ENCODE measurements at places on chromosomes 16 and 17.
A peak's percentile ranks its signal among the peaks of the same experiment; 100 is the strongest.

DNA sequence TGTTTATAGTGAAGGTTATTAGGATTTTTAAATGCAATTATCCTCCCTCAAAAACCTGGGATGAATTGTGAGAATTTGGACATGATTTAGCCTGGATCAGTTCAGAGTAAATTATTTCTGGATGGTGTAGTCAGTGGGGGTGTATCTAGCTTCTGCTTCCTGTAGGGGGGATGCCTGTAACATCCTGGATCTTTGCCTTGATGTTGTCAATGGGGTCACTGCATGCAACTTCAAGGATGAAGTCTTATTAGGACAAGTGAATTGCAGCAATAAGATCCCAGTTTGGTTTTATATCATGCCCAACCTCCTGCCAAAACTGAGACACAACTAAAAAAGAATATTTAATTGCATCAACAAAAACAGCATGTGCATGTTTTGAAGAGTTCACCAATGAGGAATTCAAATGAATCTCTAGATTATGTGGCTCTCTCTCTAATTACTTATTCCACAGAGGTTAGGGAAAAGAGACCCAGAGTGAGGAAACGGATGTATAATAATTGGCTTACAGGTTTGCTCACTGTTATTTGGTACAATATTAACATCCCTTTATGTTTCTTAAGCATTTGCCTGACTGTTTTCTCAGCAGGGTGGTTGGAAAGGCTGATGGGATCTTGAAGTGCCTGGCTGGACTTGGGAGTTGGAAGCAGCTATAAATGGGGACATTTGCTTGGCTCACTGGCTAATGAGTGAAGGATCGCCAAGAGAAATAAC is 159.8 kb downstream of the HS3ST3B1 start:
- no peak for DNase-seq

- no peak for DNase-seq
Observed at GRCh38 chr17:80698297-80698696, 153.7 kb downstream of the RPTOR start.

DNA sequence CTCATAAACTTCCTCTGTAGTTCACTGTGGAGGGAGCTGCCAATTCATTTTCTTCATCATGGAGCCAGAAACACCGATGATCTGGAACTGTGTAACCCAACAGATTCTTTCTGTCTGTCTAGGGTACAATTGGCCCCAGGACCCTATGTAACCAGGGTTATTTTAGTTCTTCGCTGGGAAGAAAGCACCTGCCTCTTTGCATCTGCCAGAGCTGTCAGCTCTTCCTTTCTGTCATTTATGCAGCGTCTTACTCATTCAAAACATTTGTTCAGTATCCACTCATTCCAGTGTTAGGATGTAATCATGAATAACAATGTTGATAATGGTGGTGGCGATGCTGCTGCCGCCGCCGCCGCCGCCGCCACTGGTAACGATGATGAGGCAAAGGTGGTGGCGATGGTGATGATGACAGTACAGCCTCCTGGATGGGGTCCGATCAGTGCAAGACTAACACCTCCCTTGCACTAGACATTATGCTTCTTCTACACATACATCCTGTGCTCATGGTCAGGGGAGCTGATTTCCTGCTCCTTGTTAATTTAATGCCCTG is 46.1 kb downstream of the IRX5 start:
- no peak for DNase-seq

DNA sequence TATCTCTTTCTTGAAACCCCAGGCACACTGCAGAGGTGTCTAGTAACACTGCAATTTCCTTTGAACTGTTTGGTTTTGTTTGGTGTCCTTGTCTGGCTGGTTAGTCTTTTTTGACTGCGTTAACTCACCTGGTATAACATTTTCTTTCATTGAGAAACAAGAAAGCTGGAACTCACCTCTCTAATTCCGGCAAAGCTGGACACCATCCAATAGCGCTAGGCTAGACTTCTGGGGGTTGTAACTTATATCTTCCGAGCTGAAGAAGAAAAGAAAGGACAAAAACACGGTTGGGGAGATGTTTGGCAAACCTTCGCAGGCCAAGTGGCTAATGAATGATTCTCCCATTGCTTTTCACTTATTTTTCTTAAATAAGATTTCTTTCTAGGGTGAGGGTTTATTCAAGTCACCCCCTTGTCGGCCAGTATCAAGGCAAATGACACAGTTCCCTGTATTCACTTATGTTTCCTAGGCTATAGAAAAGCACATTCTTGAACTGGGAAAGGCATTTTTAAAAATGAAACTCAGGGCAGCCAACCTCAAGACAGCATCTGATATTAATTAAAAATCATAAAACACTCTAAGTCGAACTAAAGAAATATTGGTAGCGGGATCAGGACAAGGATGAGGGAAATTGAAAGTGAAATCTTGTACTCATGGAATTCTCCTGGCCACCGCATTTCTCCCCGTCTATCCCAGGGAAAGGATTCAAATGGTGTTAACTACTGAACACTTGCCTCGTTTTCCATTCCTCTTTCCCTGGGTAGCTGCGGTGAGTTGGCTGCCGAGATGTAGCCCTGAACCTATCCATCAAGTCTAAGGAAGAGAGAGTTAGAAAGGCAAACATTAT is 95.9 kb upstream of the ZFHX3 start:
- DNase-seq: no peak

GRCh38 chr17:56131431-56131830 is 21.8 kb upstream of the ANKFN1 start:
- DNase-seq: no peak

GRCh38 chr17:31490019-31490650 is 98.7 kb downstream of the RAB11FIP4 start:
- no peak for DNase-seq

DNA sequence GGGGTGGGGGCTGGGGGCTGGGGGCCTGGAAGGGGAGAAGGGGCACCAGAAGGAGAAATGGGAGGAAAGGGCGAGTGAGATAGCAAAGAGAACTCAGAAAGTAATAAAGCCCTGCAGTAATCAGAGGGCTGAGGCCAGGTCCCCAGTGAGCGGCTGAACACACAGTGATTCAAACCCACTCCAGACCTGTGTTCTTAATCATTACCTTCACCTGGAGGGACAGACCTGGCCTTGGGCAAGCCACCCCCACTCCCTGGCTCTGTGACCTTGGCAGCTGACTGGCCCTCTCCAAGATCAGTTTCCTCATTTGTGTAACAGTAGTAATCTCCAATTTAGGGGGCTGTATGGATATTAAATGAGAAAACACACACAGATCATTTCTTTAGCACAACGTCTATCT is 150.4 kb downstream of the WWOX start:
- DNase-seq: no peak

DNA sequence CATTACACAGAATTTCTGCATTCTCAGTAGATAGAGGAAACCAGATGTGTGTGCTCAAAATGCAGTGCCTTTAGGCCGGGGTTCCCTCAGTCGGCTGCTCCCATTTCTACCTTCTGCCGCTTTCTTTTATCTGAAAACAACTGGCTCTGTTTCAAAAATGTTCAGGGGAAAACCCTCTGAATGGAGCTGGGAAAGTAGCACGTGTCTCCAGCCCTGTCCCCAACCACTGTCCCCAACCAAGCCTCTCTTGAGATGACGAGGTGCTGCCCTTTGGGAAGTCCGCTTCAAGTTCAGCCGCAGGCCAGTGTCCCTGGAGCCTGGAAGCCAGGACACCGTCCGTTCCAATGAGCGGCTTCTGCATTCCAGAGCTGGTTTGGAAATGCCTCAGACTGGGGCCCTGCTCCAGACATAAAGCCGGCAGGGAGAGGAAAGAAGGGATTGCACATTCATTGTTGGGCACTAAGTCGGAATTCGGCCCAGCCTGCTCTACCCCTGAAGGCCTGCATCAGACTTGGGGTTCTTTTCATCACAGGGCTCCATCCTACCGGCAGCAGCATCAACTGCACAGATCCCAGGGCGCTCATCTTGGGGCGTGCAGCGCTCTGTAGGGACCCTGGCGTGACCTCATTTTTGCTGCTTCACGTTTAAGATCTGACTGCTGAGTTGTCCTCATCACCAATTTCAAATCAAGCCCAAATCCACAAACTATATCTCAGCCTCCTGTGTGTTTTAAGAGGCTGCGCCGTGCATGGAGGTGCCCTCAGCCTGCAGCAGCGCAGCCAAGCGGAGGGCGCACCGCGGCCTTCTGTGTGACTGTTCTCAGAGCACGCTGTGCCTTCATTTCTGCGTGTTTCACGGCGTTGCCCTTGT is 111.3 kb downstream of the BANP start:
- peak; percentile 61 for DNase-seq

- DNase-seq: peak; percentile 68
Observed at GRCh38 chr17:39699818-39700147, at the start of gene ERBB2. TSS of gene ERBB2 (plus strand) at chr17:39700064. CDS start at chr17:39700239, 175 bp downstream.

DNA sequence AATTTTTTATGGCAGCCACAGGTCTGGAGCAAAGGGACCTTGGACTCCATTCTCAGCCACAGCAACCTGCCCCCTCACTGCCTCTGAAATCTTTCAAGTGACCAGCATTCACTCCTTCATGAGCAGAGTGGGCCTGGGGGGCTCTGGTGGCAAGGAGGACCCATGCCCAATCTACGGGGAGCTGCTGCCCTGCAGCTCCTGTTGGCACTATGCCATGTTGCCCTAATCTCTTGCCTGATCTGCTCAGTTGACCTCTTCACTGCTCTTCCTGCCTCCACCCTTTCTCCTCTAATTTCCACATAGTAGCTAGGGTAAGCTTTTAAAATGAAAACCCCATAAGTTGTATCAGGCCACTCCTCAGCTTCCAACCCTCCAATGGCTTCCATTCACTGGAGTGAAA is 2.9 kb upstream of the PRKCB start:
- DNase-seq: no peak

- DNase-seq: peak; percentile 66
Observed at GRCh38 chr17:50047488-50048126, 8.3 kb upstream of the ITGA3 start.

GRCh38 chr17:798246-798645 is 16.1 kb downstream of the MRM3 start:
- DNase-seq: no peak

- DNase-seq: no peak
Observed at GRCh38 chr17:60744355-60744966, 66.8 kb downstream of the BCAS3 start.

- no peak for DNase-seq
Observed at GRCh38 chr17:48995974-48996721, 1.0 kb upstream of the IGF2BP1 start.

DNA sequence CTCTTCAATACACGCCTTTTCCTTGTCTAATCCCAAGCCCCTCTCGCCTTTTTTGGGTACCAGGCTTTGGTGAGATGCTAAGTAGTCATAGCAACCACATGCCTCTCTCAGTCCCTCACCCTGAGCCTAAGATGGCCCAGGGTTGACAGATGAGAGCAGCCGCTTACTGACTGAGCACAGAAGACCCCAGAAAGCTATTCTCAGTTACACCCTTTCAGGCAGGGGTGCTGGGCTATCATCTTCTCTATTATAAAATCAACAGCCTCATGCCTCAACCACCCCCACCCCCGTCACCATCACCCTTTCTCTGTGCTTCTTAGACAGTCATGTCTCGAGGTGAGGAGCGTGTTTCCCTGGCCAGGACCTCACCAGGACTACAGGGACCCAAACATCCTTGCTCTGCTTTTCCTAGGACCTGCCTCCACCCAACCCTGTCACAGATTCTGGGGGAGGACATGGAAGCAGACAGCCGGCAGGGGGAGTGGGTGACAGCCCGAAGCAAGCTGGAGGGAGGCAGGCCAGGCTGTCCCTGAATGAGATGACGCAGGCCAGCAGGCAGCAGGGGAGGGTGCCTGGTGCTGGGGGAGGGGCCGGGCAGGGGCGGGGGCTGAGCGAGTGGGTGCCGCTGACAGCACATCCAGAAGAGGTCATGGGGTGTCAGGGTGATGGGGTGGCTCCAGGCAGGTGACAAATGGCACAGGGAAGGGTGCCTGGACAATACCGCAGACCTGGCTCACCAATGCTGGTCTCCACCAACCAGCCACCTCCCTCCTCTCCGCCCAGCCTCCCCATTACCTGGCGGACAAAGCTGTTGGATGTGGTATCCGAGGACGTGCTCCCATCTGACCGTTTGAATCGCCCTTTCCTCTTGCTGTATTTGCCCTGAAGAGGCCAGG is 3.1 kb downstream of the CACNB1 start:
- DNase-seq: peak; percentile 69

- peak; percentile 87 for DNase-seq
Observed at GRCh38 chr16:89505204-89506112, 2.7 kb upstream of the SPG7 start.

GRCh38 chr16:914440-914839 is 56.3 kb downstream of the LMF1 start:
- DNase-seq: no peak

- no peak for DNase-seq
Observed at GRCh38 chr17:21278450-21279197, 5.9 kb upstream of the MAP2K3 start.

DNA sequence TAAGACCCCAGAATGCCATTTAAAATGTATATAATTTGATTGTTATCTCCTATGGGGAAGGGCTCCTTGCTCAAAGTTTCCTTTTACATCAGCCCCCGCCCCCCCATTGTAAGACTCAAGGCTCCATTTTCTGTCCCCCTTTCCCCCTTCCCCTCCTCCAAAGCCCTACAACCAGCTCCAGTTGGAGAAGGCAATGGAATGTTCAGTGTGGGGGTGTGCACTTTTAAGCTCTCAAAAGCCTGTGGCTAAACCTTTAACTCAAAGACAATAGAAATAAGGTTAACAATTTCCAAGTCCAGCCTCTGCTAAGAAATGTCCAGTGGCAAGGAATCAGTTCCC is 114.7 kb downstream of the NOG start:
- DNase-seq: no peak

- DNase-seq: peak; percentile 7
Observed at GRCh38 chr17:10295728-10296343, 77.0 kb downstream of the MYH13 start.

- peak; percentile 43 for DNase-seq
Observed at GRCh38 chr17:21129023-21129681, 2.4 kb downstream of the DHRS7B start.

DNA sequence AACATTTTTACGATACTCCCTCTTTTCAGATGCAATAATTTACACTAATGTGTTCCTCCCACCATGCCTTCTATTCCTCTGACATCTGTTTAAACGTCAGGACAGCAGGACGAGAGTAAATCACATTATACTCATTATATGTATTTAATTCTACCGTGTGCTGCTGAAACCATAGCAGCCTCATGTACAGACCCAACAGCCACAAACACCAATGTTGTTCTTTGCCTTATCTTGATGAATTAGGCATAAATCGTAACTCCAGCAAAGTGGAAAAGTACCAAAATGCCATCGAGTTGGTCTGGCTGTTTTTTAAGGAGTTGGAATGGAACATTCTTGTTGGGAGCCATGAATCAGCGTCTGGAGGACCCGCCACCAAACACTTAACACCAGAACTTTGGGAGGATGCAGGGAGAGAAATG is 82.9 kb upstream of the FOXF1 start:
- no peak for DNase-seq

GRCh38 chr16:15653227-15653626 is 3.2 kb downstream of the NDE1 start:
- peak; percentile 74 for DNase-seq

- DNase-seq: peak; percentile 77
Observed at GRCh38 chr17:6831661-6832263, at the start of gene TEKT1. TSS of gene TEKT1 (minus strand) at chr17:6831729. CDS start at chr17:6830376, 1,353 bp downstream.

DNA sequence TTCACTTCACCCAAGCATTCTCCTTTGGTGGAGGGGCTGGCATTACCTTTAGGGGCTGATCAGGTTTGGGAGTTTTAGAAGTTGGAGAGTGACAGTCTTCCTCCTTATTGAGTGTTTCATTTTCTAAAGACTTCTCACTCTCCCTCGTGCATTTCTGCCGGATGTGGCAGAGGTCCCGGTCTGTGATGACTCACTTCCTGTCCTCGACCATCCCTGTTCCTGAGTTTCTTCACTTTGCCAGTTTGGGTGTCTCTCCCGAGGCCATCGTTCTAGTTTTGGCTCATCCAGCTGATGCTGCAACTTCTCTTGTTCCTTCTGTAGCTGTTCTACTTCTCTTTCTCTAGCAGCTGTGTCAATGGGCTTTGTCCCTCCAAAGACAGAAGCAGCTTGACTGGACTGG is 104.3 kb downstream of the PHKB start:
- peak; percentile 49 for DNase-seq

Measured in brain microvascular endothelial cell (primary cell).